ENCODE measurements at places on chromosomes 6 and 20.

GRCh38 chr6:135323202-135323668, 142.1 kb downstream of the MYB start:
- no peaks in the 10 kb centered on the region for H3K27me3 ChIP-seq
- H3K4me1 ChIP-seq: peaks cover 5% of the 10 kb centered on the region
- peak; percentile 17 for DNase-seq
- H3K36me3 ChIP-seq: no peaks in the 10 kb centered on the region
- no peak overlapping the region for H3K27ac ChIP-seq

GRCh38 chr20:49669601-49670189, 44.0 kb downstream of the B4GALT5 start:
- H3K27ac ChIP-seq: no peak overlapping the region
- H3K27me3 ChIP-seq: no peaks in the 10 kb centered on the region
- peak overlapping the region; percentile 73 for H3K4me3 ChIP-seq
- peaks cover 72% of the 10 kb centered on the region for H3K4me1 ChIP-seq
- peaks cover 2% of the 10 kb centered on the region for H3K36me3 ChIP-seq
- no peak for DNase-seq

DNA sequence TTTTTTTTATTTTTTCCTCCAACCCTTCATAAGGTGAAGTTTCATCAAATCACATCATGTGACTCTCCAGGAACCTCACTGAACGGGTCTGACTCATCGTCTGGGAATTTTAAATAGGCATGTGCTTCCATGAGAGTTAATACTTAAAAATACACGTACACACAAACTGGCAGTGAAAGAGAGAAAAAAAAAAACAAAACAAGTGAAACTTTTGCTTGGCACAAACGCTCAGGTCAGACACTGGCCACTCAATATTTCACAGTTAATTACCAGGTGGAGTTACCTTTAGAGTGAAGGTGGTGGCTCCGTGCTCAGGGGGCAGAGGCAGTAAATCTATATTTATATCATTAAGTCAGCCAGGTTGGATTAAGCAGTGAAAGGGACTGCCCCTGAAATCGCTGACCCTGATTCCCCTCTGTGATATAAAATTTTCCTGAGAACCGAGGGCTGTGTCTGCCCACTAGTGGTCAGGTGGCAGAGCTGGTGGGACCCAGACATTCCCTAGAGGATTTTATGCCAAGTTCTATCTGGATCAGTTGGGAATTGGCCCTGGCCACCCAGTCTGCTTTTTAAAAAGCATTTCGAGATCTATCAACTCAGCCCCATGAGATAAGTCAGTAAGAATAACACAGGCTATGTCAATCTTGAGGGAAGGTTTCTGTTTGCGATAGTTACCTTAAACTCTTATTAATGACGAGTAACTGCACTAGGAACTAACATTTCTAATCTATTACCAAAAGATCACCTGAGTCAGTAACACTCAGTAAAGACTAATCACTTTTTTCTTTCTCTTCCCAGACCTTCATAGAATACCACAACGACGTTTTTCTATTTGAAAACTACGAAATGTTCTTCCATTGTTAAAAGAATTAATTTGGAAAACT, 259.1 kb downstream of the HDGFL1 start:
- no peaks in the 10 kb centered on the region for H3K4me1 ChIP-seq

GRCh38 chr6:140041571-140042332, 667.3 kb upstream of the CITED2 start:
- peaks cover 8% of the 10 kb centered on the region for H3K4me1 ChIP-seq
- H3K4me3 ChIP-seq: no peak overlapping the region
- H3K27ac ChIP-seq: no peak overlapping the region
- no peaks in the 10 kb centered on the region for H3K36me3 ChIP-seq

- no peaks in the 10 kb centered on the region for H3K36me3 ChIP-seq
- no peak for DNase-seq
- no peaks in the 10 kb centered on the region for H3K27me3 ChIP-seq
Measured at GRCh38 chr20:3383878-3384495, 23.5 kb downstream of the DNAAF9 start.
